B cell (primary cell): ENCODE measurements at places on chromosomes 16 and 17.

GRCh38 chr16:10940501-10941079 lies 1.7 kb downstream of the DEXI start:
- H3K36me3 ChIP-seq: peaks cover 20% of the 10 kb centered on the region
- H3K4me1 ChIP-seq: peaks cover 70% of the 10 kb centered on the region
- H3K27ac ChIP-seq: no peak overlapping the region
- H3K27me3 ChIP-seq: no peaks in the 10 kb centered on the region

- no peaks in the 10 kb centered on the region for H3K27me3 ChIP-seq
- peak overlapping the region; percentile 86 for H3K27ac ChIP-seq
- DNase-seq: no peak
- peak overlapping the region; percentile 76 for H3K4me3 ChIP-seq
- H3K36me3 ChIP-seq: no peaks in the 10 kb centered on the region
These were observed 727 bp upstream of the TENT4B start for GRCh38 chr16:50152351-50152806.

DNA sequence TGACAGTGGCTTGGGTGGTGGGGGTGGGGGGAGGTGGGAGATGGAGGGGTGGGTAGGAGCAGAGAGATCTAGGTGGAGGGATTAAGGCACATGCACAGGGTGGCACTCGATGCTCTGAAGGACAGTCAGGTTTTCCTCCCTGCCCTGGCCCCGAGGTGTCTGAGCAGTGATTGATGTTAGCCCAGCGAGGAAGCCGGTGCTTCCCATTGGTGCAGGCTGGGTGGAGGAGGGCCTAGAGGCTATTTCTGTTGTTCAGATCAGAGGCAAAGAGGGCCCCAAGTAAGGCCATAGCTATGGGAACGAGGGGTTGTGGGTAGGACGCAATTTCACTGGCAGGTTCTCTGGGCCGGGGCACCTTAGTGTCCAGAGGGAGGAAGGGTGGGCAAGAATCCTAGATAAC lies 23.1 kb downstream of the CACNA1G start:
- H3K36me3 ChIP-seq: no peaks in the 10 kb centered on the region
- H3K4me1 ChIP-seq: no peaks in the 10 kb centered on the region
- no peaks in the 10 kb centered on the region for H3K27me3 ChIP-seq

- H3K27me3 ChIP-seq: no peaks in the 10 kb centered on the region
- no peak for DNase-seq
- H3K27ac ChIP-seq: no peak overlapping the region
- H3K4me1 ChIP-seq: no peaks in the 10 kb centered on the region
- no peaks in the 10 kb centered on the region for H3K36me3 ChIP-seq
These were observed 274.5 kb upstream of the ELAC2 start for GRCh38 chr17:13292291-13292690.

DNA sequence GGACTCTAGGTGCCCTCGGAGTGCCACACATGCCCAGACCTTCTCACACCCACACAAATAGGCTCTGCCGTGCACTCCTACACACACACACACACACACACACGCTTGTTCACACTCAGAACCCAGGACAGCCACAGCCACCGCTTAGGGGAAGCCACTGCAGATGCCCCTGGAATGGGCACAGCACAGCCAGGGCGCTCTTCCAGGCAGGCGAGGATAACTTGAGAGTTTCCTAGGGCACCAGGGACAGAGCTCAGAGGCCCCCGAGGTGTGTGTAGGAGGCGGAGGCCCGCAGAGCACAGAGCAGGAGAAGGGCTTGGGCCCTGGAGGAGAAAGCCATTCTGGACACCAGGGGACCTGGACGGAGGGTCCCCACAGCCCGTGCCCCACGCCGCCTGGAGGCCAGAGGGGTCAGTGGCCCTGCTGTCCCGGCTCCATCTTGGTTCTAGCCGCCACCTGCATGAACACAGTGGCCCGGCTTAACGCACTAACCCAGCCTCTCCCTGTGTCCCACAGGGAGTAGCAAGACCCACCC lies 21.0 kb downstream of the TRARG1 start:
- no peaks in the 10 kb centered on the region for H3K36me3 ChIP-seq
- no peak overlapping the region for H3K4me3 ChIP-seq
- peaks cover 33% of the 10 kb centered on the region for H3K27me3 ChIP-seq
- H3K27ac ChIP-seq: no peak overlapping the region
- peaks cover 13% of the 10 kb centered on the region for H3K4me1 ChIP-seq
- no peak for DNase-seq

DNA sequence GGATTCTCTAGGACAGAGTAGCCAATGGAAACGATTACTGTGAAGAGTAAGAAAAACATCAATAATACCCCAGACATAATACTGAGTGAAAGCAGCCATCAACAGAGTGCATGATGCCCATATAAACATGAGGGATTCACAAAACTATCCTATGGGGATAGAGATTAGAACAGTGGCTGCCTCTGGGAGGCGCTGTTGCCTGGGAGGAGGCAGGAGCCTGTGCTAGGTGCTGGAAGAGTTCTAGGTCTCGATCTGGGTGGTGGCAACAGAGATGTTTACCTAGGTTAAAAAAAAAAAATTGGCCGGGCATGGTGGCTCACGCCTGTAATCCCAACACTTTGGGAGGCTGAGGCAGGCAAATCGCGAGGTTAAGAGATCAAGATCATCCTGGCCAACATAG lies 7.9 kb downstream of the FA2H start:
- no peak for DNase-seq
- H3K36me3 ChIP-seq: no peaks in the 10 kb centered on the region
- no peak overlapping the region for H3K4me3 ChIP-seq
- no peak overlapping the region for H3K27ac ChIP-seq
- H3K27me3 ChIP-seq: no peaks in the 10 kb centered on the region
- peaks cover 13% of the 10 kb centered on the region for H3K4me1 ChIP-seq

GRCh38 chr17:36855459-36855858 lies 81.8 kb upstream of the LHX1 start:
- no peaks in the 10 kb centered on the region for H3K36me3 ChIP-seq
- no peaks in the 10 kb centered on the region for H3K27me3 ChIP-seq
- no peaks in the 10 kb centered on the region for H3K4me1 ChIP-seq

DNA sequence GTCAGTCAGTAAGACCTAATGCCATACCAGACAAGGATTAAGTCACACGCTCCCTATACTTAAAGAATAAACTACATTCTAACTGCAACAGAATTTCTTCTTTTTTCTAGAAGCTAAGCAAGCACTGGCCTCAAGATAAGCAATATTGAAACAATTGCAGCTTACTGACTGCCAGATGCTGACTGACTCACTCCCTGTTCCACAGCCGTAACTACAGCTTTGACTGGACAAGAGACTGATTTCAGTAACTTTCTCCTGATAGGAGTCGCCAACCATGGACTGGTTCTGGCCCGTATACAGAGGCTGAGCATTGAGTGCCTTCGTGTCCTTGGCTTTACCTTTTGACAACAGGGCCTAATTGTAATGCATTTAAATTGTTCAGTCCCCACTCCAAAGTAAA lies 67.9 kb downstream of the TRIM37 start:
- H3K4me1 ChIP-seq: no peaks in the 10 kb centered on the region
- H3K27me3 ChIP-seq: no peaks in the 10 kb centered on the region
- H3K36me3 ChIP-seq: peaks cover 49% of the 10 kb centered on the region
- no peak overlapping the region for H3K27ac ChIP-seq
- H3K4me3 ChIP-seq: no peak overlapping the region

- H3K4me1 ChIP-seq: no peaks in the 10 kb centered on the region
- no peak overlapping the region for H3K4me3 ChIP-seq
- no peak overlapping the region for H3K27ac ChIP-seq
- DNase-seq: no peak
- peaks cover 21% of the 10 kb centered on the region for H3K27me3 ChIP-seq
These were observed 235.2 kb upstream of the CDH5 start for GRCh38 chr16:66131156-66131807.

DNA sequence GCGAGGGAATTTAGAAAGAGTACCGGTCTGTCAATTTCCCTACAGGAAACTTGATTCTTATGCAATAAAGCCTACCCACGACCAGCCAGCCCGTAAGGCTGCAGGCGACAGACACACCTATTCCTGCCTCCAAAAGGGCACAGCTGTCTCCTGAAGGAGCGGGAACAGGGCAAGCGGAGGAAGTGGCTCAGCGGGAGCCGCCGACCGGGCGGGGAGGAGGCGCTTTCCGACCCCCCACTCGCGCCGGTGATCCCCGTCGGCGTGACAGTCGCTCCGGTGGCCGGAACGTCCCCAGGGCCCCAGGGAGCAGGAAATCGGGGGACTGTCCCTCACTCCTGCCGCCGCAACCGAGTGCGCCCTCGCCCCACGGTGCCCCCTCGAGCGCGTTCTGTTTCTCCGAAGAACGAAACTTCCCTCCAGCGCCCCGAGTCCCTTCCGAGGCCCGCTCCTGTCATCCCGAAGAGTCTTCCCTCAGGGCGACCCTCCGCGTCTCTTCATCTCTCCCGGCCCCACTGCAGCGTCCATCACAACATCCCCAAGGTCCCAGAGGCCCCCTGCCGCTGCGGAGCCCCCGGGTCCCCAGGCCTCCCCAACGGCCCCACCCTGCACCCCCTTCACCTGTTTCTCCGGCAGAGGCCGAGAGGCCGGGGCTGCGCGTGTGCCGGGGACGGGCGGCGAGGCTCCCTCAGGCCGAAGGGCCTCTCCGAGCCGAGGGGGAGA lies 421 bp downstream of the STAT3 start:
- no peaks in the 10 kb centered on the region for H3K36me3 ChIP-seq
- peak overlapping the region; percentile 97 for H3K27ac ChIP-seq
- peak overlapping the region; percentile 97 for H3K4me3 ChIP-seq

DNA sequence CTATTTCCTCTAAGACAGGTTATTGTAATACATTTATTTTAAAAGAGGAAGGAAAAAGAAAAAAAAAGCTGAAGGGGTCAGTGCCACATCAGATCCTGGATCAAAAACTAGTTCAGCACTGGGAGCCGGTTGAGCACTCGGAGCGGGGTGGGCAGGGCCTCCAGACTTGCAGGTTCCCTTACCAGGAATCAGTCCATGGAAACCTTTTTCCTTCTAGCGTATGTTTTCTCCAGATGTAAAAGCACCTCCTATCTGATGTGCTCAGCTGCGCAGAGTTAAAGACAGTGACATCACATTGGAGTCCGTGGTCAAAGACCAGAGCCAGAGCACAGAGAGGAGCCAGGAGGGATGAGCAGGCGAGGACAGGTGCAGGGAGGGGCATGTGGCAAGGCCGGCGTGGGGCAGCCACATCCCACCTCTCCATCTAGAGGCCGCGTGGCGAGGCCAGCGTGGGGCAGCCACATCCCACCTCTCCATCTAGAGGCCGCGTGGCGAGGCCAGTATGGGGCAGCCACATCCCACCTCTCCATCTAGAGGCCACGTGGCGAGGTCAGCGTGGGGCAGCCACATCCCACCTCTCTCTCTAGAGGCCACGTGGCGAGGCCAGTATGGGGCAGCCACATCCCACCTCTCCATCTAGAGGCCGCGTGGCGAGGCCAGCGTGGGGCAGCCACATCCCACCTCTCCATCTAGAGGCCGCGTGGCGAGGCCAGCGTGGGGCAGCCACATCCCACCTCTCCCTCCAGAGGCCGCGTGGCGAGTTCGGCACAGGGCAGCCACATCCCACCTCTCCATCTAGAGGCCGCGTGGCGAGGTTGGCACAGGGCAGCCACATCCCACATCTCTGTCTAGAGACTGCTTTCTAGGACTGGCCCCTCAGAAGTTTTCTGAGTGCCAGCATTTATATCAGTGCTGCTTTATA lies 166.8 kb upstream of the CHMP6 start:
- H3K36me3 ChIP-seq: no peaks in the 10 kb centered on the region
- H3K4me3 ChIP-seq: no peak overlapping the region
- no peak for DNase-seq
- H3K27me3 ChIP-seq: no peaks in the 10 kb centered on the region
- peaks cover 14% of the 10 kb centered on the region for H3K4me1 ChIP-seq
- no peak overlapping the region for H3K27ac ChIP-seq

GRCh38 chr16:83328936-83329335 lies 478.8 kb upstream of the HSBP1 start:
- no peak overlapping the region for H3K4me3 ChIP-seq
- H3K27me3 ChIP-seq: no peaks in the 10 kb centered on the region
- H3K27ac ChIP-seq: no peak overlapping the region
- H3K36me3 ChIP-seq: no peaks in the 10 kb centered on the region
- no peak for DNase-seq
- H3K4me1 ChIP-seq: no peaks in the 10 kb centered on the region

GRCh38 chr17:8869114-8869815 lies 1.8 kb upstream of the PIK3R6 start:
- peaks cover 28% of the 10 kb centered on the region for H3K4me1 ChIP-seq
- DNase-seq: no peak
- H3K4me3 ChIP-seq: no peak overlapping the region
- no peaks in the 10 kb centered on the region for H3K27me3 ChIP-seq
- H3K27ac ChIP-seq: no peak overlapping the region
- no peaks in the 10 kb centered on the region for H3K36me3 ChIP-seq

GRCh38 chr16:86118467-86119307 lies 219.7 kb downstream of the IRF8 start:
- no peaks in the 10 kb centered on the region for H3K36me3 ChIP-seq
- no peak overlapping the region for H3K4me3 ChIP-seq
- H3K27me3 ChIP-seq: no peaks in the 10 kb centered on the region
- no peak overlapping the region for H3K27ac ChIP-seq
- H3K4me1 ChIP-seq: no peaks in the 10 kb centered on the region

DNA sequence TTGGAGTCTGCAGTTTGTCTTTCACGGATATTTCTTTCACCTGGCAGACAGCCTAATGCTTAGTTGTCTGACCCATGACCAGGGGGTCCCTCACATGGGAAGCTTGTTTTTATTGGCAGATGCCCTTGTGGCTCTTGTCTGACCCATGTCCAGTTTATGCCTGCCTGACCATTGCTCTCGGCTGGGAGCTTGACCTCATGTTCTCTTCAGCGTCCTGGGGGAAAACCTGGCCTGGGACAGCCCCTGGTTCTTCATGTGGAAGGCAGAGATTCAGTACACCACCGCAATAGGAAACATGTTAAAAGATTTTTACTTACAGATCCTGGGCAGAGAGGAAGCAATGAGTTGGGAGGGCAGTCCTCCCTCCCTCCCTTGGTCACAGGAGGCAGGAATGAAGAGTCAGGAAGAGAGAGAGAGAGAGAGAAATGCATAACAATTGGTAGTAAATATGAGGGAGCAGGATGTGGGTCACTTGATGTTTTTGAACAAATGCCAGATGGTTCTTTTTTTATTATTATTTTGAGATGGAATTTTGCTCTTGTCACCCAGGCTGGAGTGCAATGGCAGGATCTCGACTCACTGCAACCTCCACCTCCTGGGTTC lies 302.7 kb upstream of the MYOCD start:
- no peaks in the 10 kb centered on the region for H3K27me3 ChIP-seq
- no peak overlapping the region for H3K4me3 ChIP-seq
- no peaks in the 10 kb centered on the region for H3K4me1 ChIP-seq
- H3K36me3 ChIP-seq: no peaks in the 10 kb centered on the region
- DNase-seq: no peak

GRCh38 chr17:82679586-82680465 lies 18.7 kb downstream of the RAB40B start:
- H3K27ac ChIP-seq: no peak overlapping the region
- H3K36me3 ChIP-seq: no peaks in the 10 kb centered on the region

GRCh38 chr16:8967132-8967821 lies 3.6 kb upstream of the USP7 start:
- no peaks in the 10 kb centered on the region for H3K36me3 ChIP-seq
- no peak for DNase-seq
- peaks cover 3% of the 10 kb centered on the region for H3K4me1 ChIP-seq
- no peaks in the 10 kb centered on the region for H3K27me3 ChIP-seq

DNA sequence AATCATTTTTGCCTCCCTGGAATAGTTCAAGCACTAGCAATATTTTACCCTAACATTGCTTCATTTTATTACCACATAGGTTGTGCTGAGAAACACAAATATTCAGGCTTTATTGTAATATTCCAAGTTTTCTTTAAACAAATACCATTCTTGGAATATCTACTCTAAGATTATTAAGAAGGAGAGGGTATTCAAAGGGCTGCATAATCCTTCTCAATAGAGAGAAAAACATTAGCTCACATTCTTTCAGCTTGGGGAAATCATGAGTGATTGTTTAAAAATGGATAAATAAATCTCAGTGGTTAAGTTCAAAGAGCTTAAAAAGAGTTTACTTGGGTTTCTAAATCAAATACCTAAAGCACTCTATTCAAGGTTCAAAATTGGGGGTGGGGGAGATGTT lies 111.9 kb upstream of the CORO6 start:
- DNase-seq: no peak
- H3K27me3 ChIP-seq: no peaks in the 10 kb centered on the region
- H3K4me3 ChIP-seq: no peak overlapping the region
- peak overlapping the region; percentile 59 for H3K27ac ChIP-seq
